ENCODE measurements at places on chromosomes 13 and 19.

GRCh38 chr19:29497686-29498436, 27.9 kb upstream of the VSTM2B start:
- no peak for DNase-seq

DNA sequence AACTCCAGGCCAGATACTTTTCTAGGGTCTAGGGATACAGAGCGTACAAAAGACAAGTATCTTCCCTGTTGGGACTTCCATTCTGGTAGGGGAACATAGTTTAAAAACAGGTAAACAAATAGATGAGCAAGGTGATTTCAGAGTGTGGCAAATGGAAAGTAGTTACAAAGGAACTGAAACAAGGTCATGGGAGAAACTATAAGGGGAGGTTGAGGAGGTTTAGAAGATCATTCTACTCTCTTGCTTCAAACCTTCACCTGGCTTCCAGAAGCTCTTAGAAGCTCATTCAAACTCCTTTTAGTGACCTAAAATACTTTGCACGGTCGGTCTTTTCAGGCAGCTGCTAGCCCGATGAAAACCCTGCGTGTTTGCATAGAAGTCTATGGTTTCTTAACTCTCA, 9.1 kb downstream of the FFAR2 start:
- DNase-seq, result no peak

DNA sequence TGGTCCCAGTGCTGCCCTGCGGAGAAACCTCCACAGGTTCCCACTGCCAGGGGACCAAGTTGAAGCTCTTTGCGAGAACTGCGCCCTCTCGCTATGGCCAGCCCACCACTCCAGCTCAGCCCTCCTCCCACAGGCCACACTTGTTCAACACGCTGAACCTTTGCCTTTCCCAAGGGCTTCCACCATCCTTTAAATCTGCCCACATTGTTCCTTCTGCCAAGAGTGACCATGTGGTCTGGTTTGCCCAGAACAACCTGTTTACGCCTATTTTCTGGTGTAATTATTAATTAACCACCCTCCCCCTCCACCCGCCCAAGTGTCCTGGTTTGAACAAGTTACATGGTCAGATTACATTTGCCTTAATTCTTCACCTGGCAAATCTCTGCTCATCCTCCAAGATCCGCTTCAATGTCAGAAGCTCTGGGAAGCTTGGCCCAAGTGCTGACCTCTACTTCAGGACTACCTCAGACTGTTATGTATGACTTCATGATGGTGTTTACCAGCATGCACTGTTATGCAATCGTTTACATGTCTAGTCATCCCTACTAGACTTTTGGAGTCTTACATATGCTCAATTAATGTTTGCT, 12.0 kb upstream of the USP12 start:
- no peak for DNase-seq

DNA sequence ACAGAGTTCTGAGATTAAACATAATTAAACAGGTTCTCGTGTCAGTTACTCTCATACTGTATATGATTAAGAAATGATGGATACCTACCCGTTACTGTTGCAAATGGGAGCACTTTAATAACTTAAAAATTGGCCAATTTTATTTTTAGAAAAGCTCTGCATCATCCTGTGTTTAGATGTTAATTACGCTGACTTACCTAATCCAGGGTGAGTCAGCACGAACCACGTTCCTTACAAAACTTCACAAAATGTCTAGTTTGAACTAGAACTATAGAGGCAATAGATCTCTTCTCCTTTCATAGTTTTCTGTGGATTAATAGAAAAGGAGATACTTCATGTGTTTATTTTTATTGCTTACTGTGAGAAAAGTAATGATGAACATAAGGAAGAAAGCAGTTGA, 363.9 kb downstream of the MYO16 start:
- DNase-seq, result no peak

GRCh38 chr19:14435320-14436050, 2.4 kb downstream of the PKN1 start:
- DNase-seq, result no peak

GRCh38 chr13:87677496-87678371, 6.6 kb downstream of the SLITRK5 start:
- DNase-seq, result no peak

GRCh38 chr13:80374444-80374843, 33.5 kb upstream of the SPRY2 start:
- DNase-seq, result no peak

DNA sequence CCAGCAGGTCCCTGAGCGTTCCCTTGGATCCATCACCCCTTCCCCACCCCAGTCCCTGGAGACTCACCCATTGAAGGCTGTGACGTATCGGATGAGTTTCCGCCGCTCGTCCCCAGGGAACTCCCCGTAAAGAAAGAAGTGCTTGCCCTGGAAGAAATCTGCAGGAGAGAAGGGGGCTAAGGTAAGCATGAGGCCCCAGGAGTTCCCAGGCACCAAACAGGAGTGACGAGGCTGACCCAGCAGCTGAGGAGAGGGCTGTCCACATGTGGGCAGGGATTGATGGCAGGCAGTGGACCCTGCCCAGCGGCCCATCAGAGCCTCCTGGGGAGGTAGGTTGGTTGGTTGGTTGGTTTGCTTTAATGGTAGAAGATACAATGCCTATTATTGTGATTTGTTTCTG, 11.1 kb downstream of the ZNF575 start:
- DNase-seq, result no peak

GRCh38 chr13:62193919-62194318, 778.3 kb upstream of the PCDH20 start:
- DNase-seq, result no peak

DNA sequence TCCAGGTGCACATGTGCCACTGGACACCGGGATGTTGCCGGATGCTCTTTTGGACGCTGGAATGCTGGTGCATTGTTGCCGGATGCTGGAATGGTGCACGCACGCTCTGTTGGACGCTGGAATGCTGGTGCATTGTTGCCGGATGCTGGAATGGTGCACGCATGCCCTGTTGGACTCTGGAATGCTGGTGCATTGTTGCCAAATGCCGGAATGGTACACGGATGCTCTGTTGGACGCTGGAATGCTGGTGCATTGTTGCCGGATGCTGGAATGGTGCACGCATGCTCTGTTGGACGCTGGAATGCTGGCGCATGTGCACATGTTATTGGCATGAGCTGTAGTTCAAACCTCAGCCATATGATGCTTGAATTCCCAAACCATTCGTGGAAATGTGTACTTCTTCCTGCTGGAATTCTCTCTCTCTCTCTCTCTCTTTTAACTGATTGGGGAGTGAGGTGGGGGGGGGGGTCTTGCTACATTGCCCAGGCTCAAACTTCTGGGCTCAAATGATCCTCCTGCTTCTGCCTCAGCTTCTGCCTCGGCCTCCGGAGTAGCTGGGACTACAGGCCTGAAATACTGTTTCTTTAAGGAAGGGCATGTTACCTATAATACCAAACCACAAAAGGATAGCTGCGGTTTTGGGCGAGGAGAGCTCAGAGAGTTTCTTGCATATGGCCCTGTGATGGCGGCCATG, 1.2 kb upstream of the MCF2L start:
- DNase-seq, result no peak

GRCh38 chr13:101579281-101579802, 126.9 kb downstream of the ITGBL1 start:
- no peak for DNase-seq

- no peak for DNase-seq
Measured at GRCh38 chr19:33005440-33005839, 33.4 kb downstream of the FAAP24 start.

- no peak for DNase-seq
Measured at GRCh38 chr13:52798770-52799430, 49.5 kb downstream of the PCDH8 start.

GRCh38 chr19:38974624-38975213, 823 bp downstream of the FBXO17 start:
- no peak for DNase-seq

GRCh38 chr19:46714444-46715106, 2.3 kb downstream of the PRKD2 start:
- DNase-seq, result no peak

DNA sequence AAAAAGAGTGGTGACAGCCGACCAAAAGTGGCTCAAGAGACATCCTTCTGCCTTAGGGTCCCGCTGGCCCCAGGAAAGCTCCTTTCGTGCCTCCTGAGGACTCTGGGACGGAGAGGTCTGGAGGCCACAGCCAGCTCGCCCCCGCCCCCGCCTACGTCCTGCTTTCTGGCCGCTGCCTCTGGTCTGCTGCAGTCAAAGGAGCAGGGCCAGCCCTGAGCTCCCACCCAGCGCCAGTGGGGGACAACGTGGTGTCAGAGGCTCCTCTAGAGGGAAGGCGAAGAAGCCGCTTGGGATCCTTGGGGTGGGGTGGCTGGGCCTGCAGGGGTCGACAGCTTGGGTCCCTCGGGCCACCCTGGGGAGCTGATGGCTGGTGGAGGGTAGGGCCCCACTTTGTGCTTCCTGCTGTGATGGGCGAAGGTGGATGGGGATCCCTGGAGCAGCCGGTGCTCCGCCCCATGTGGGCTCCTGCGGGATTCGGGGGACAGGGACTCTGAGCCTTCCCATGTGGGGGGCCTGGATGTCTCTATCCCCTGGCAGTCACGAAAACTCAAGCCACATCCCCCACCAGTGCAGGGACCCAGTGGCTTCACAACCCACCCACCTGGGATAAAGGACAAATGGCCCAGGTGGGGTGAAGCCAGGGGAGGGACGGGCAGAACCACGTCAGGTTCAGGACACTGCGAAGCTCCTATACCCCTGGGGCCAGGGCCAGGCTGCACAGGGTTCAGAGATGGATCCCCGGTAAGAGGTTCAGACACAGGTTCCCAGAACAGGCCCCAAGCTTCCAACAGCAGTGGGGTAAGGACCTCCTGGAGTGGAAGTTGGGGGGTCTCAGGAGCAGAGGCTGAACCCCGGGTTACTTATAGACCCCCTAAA, 9.0 kb upstream of the DIRAS1 start:
- no peak for DNase-seq

DNA sequence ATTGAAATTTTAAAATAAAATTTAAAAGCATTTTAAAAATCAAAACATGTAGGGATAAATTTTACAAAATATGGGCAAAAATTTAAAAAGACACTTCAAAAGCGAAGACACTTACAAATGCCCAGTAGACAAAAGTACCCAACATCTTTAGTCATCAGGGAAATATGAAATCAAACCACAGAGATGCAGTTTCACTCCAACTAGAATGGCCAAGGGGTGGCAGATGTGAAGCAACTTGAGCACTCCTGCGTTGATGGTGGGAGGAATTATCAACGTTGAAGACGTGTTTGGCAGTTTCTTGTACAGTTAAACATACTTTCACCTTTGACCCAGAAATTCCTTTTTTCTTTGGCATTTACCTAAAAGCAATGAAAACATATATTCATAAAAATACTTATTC, 518.0 kb upstream of the SGCG start:
- DNase-seq, result no peak

DNA sequence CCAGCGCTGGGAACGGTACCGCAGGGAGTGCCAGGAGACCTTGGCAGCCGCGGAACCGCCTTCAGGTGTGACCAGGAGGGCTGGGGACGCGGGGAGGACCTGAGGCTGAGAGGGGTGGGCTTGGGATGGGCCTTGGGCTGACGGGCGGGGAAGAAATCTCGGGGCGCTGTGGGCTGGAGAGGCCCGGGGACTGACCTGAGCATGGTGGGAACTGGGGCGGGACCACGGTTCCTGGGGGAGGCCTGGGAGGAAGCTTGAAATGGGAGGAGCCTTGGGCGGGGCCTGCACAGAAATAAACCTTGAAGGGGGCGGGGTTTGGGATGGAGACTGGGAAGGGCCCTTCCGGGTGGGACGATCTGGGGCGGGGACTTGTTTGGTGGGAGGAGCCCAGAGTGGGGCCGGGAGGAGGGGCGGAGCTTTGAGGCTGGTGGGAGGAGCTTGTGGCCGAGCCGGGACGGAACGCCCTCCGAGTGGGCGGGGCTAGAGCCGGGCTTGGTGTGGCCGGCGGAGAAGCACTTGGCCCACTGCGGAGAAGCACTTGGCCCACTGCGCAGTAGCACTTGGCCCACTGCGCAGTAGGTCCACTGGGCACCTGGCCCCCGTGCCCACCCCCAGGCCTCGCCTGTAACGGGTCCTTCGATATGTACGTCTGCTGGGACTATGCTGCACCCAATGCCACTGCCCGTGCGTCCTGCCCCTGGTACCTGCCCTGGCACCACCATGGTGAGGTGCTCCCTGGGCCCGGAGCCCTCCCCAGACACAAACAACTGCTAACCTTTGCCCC, 2.8 kb downstream of the GIPR start:
- no peak for DNase-seq

GRCh38 chr13:23789576-23790346, 99.4 kb downstream of the MIPEP start:
- no peak for DNase-seq

GRCh38 chr19:44512326-44513298, 12.3 kb upstream of the ZNF180 start:
- DNase-seq, result no peak

GRCh38 chr13:48624858-48625257, 28.9 kb upstream of the CYSLTR2 start:
- no peak for DNase-seq

DNA sequence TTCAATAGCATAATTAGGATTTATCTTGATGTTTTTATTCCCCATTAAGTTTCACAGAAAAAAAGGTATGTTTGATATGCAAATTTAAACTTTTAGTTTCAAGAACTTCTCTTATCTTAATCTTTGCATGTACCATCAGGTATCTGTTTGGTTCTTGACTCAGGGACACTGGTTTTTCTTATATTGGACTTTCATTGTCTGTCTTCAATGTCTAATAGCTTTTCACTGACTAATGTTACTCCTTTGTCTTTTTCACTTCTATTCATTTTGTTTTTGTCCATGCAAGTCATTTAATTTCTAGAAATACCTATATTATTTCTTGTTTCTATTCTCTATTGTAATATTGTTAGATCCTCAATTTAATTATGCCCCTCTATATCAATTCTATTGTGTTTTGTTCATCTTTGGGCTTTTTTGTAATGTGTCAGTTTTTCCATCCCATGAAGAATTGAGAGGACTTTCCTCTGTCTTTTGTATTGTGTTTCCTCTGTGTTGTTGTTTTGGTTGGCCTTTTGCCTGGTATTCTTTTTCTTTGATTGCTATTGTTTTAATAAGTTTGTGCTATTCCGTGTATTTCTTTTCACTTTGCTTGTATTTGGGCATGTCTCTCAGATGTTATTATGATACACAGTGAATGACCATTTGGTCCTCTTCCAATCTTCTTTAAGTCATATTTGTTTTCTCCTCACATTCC, 58.3 kb upstream of the ANKRD10 start:
- DNase-seq, result no peak

DNA sequence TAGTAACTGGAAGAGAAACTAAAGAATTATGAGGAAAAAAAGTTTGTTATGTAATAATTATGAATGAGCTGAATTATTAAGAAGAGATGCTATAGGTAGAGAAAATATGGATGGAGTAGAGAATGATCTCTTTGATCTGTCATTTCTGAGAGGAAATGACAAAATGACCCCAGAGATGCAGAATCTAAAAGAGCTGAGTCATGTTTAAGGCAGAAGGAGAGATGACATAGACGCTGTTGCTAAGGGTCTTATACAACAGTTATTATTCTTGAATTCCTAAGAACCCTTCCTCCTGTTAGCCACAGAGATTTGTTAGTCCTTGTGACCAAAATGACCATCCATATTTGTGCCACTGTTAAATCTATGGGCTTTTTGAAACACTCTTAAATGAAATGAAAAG, 58.3 kb upstream of the FREM2 start:
- DNase-seq, result no peak

GRCh38 chr13:77820431-77821149, 98.0 kb downstream of the EDNRB start:
- no peak for DNase-seq

Measured in cerebellar nuclear complex (tissue), 1 donor.